ENCODE measurements at places on chromosomes 16 and 17. TPM values are rescaled to one million over a fixed set of nuclear protein-coding genes. Genes with fewer than 3 reads are reported as not detected.

LLGL2 gene
- 114 TPM for total RNA-seq

NPIPA7 gene
- 10.0 TPM for total RNA-seq

- no peak for DNase-seq
Measured at GRCh38 chr16:83802554-83803205, 5.1 kb upstream of the HSBP1 start.

WNT3 gene
- 84.9 TPM for total RNA-seq

- DNase-seq, result peak; percentile 58
Measured at GRCh38 chr17:61405686-61406536, 6.3 kb downstream of the TBX2 start.
